ENCODE measurements at places on chromosomes 5 and 9. TPM values are rescaled to one million over a fixed set of nuclear protein-coding genes. Genes with fewer than 3 reads are reported as not detected.

The FSD1L gene
- total RNA-seq: 2.1 TPM

The ADAMTS2 gene
- 141 TPM for total RNA-seq

DNA sequence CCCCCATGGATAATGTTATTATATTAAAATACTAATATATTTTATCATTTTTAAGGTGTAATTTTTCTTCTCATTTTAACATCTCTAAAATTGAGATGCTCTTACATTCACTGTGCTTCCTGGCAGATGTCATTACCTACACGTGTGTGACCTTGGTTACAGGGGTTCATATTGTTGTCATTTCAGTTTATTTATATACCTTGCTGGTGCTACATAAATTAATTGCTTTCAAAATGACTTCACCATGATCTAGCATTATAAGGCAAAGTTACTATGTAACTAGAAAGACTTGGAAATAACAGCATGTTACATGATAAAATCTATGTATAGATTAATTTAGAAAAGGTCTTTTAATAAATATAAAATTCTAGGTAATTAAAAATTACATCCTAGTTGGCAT, 60.9 kb downstream of the ARHGEF28 start:
- DNase-seq: no peak

DNA sequence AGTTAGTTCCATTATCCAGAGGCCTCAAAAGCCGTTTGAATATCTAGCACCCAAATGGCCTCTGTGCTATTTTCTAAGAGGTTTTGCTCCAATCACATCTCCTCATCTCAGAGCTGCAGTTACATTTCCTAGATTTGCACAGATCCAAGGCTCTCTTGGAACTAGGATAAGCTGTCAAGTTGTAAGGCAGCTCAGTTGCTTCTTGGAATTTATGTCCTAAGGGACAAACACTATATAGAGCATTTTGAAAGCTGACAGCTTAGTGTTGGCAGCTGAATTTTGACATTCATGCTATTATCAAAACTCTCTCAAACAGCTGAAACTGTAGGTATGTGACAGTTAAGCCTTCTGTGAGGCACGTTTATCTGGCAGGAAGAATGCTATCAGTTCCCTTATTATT, 97.0 kb downstream of the MACIR start:
- DNase-seq: no peak

The MCTP1 gene
- 3.1 TPM for total RNA-seq

The ADAMTS6 gene
- 13.5 TPM for total RNA-seq

DNA sequence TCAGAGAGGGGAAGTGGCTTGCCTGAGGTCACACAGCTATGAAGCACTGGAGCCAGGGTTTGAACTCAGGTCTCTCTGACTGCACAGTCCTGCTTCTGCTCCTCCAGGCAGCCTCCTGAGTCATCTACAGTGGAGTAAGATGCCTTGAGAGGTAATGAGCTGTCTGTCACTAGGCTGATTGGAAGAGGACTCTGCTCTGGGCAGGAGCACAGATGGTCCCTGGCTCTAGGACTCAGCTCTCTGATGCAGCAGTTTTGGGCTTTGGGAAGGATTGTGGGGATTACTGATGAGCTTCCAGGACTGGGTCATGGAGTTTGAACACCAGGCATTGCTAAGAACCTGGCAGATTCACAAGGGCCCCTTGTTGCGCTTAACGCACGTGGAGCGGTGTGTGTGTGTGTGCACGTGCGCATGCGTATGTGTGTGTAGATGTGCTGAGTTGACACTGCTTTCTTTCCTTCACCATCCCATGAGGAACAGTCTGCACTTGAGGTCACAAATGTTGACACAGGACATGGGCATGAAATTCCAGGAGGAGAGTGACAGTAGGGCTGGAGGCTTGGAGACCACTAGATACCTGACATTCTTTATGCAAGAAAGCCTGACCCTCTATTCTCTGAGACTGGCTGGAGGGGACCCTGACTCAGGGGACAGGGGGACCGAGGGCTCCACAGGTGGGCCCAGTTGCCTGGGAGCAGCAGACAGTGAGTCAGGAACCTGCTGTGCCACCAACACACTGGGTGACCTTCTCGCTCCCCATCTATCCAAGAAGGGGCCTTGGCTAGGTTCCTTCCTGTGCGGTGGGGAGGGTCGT, 170.5 kb downstream of the RGS3 start:
- no peak for DNase-seq

GRCh38 chr5:2293906-2294305, 411.2 kb upstream of the IRX4 start:
- DNase-seq: peak; percentile 31

Data from MG63 (cell line).